ENCODE measurements at places on chromosomes 16 and 17.

DNA sequence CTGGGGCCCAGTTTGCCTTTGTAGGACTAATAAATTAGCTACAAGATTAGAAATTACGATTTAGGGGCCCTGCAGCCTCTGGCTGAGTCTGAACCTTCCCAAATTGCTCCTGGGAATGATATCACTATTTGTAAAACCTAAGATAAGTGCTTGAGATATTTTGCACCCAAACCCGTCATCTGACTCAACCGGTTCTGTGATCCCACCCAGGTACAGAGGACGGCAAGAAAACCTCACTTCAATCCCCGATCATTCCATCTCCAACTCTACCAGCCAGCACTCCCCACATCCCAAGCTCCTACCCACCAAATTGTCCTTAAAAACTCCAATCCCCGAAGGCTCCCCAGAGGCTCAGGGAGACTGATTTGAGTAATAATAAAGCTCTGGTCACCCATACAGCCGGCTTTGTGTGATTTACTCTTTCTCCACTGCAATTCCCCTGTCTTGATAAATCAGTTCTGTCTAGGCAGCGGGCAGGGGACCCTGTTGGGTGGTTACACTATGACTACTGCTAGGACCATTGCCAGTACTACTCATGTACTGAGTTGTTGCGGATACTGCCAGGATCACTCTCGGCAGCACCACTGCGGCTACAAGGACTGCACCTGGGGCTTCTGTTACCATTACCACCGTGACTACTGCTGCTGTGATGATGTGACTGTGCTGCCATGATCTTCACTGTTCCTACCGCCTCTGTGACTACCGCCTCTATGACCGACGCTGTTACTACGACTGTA, 73.1 kb downstream of the IRF8 start:
- no peak for DNase-seq

DNA sequence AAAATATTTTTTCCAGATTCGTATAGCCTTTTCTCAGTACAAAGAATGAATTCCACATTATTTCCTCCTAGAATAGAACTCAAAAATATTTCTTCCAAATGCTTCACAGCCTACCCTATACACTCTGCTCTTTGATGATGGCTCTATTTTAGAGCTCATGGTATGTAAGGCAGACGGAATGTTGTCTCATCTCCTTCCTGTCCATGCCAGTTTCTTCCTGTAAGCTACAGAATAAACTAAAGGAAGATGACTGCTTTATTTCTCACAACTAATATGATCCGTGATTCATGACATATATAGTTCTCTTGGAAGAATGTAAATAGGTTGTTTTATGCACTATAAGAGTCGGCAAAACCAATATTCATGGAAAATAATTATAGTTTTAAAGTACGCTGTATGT, 723.1 kb downstream of the CDH11 start:
- DNase-seq, result no peak

DNA sequence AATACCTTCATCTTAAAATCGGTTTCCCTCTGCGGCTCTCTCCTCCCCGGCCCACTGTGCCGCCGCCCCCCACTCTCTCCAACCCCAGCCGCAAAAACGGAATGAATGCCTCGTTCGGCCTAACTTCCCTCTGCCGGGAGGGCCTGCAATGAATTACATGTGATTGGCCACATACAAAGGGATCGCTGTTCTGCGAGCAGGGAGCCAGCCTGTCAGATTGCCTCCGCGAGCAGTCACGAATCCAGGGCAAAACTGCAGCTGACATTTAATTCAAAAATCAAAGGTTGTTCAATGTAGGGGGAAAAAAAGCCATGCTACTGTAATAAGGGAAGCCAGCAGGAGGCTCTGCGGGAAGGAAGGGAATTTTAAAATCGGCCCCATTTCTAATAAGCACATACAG, 84.9 kb downstream of the TBC1D16 start:
- no peak for DNase-seq

DNA sequence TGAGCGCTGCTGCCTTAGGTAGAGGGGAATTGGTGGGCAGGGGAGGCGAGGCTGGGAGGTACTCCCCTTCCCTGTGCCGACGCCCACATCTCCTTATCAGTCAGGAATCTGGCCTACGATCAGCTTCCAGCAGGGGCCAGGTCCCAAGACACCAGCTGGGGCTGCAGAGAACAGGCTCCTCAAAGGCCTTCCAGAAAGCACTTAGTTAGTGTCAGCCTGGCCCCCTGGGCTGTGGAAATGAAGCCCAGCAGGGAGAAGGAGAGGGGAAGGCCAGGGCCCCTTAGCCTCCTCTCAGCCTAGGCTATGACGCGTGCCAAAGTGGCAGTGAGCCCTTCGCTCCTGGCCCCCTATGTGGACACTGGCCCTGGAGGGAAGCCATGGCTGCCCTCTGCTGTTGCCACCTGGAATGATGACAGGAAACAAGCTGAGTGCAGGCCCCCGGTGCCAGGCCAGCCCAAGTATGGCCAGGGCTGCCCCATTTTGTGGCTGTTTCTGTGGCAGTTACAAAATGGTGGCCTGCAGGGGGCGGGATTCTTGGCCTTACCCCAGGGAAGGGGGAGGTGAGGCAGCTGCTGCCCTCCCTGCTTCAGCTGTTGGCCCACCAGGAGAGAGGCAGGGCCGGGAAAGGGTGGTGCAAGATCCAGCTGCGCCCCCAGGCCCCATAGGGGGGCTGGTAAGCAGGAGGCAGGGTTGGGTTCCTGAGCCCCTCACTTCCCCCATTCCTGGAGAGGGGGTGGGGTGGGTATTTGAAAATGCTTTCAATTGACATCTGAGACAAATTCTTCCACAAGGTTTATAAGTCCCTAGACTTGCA, 11.3 kb downstream of the TBX4 start:
- DNase-seq, result no peak

DNA sequence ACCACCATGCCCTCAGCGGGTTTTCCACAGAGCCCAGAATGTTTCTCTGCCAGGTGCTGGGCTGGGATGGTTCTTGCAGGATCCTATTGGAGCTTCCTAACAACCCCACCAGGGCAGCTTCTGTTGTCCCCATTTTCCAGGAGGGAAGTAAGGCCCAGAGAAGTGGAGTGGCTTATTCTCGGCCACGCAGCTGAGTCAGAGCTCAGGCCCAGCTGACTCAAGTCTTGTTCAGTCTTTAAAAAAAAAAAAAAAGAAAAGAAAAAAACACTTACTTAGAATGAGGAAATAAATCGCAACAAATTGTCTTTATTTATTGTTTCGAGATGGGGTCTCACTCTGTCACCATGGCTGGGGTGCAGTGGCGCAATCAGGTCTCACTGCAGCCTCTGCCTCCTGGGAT, 413.0 kb downstream of the CPPED1 start:
- DNase-seq, result no peak
